ENCODE measurements at places on chromosomes 16 and 17.
A peak's percentile ranks its signal among the peaks of the same experiment; 100 is the strongest.

DNA sequence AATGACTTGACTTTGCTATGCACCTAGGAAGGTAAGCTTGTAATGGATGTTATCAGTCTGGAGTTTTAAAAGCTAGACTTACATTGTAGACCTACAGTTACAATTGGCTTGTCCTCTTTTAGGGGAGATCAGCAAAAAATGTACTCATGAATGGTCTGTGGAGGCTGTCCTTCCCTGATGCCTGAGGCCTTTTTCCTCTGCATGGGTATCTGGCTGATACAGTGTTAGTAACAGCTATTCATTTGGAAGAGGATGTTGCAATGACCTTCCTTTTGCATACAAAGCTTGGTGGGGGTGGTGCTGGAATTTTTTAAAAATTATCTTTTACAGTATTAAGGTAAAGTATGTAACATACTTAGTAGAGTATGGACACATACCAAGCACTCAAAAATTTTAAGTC lies 525.5 kb downstream of the KIF2B start:
- DNase-seq = no peak

GRCh38 chr16:12314653-12315185 lies 338.2 kb downstream of the SNX29 start:
- DNase-seq = no peak

DNA sequence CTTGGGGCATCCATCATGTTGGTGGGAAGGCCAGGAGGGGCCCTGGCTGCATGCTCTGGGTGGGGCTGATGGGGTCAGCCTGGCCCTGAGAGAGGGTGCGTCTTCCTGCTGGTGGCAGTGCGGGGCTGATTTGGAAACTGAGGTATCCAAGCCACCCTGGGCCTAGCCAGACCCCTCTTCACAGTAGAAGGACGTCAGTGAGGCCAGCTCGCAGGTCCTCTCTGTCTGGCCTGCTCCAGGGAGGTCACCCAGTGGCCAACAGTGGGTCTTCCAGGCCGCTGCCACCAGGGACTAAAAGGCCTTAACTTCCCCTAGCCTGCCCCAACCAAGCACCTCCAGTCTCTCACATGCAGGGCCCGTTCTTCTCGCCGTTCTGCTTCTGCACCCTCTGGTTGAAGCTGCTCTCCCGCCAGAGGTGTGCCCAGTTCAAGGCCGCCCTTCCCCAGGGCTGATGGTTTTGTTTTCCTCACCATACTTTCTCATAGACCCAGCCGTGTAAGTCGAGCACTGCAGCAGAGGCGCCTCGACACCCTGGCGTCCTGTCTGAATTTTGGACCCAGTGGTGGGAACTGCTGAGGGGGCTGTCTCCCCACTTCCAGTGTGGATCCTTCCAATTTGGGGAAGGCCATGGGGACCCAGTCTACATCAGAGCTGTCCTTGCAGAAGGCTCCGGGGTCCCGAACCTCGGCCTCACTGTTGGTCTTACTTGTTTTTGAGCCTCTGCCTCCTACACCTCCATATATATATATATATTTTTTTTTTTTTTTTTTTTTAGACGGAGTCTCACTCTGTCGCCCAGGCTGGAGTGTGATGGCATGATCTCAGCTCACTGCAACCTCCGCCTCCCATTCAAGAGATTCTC lies 42.9 kb upstream of the CDC42EP4 start:
- no peak for DNase-seq

DNA sequence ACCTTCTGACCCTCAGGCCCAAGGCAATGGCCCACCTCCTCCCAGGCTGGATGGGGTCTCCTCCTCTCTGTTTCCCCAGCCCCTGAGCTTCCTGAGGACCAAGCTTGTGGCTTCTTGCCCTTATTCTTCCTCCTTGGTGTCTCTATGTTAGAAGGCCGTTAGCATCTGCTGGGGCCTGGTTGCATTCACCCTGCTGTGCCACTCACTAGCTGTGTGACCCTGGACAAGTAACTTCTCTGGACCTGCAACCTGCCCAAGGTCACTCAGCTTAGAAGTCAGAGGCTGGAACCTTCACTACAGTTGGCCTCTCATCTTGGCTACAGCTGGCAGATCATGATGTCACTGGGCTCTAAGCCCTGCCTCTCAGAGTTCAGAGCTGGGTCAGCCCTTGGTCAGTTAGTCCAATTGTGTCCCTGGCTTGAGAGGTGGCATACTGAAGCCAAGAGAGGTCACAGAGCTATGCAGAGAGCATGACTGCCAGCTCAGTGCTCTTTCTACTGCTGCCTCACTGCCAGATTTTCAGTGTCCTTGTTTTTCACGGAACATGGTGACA lies 3.0 kb downstream of the MT2A start:
- no peak for DNase-seq

GRCh38 chr17:29240968-29241963 lies 5.4 kb upstream of the CRYBA1 start:
- DNase-seq = no peak

- DNase-seq = peak; percentile 65
These were observed 2.1 kb downstream of the SCARF1 start for GRCh38 chr17:1643293-1643998.

- DNase-seq = no peak
These were observed 40.5 kb upstream of the GCSH start for GRCh38 chr16:81136390-81137335.

DNA sequence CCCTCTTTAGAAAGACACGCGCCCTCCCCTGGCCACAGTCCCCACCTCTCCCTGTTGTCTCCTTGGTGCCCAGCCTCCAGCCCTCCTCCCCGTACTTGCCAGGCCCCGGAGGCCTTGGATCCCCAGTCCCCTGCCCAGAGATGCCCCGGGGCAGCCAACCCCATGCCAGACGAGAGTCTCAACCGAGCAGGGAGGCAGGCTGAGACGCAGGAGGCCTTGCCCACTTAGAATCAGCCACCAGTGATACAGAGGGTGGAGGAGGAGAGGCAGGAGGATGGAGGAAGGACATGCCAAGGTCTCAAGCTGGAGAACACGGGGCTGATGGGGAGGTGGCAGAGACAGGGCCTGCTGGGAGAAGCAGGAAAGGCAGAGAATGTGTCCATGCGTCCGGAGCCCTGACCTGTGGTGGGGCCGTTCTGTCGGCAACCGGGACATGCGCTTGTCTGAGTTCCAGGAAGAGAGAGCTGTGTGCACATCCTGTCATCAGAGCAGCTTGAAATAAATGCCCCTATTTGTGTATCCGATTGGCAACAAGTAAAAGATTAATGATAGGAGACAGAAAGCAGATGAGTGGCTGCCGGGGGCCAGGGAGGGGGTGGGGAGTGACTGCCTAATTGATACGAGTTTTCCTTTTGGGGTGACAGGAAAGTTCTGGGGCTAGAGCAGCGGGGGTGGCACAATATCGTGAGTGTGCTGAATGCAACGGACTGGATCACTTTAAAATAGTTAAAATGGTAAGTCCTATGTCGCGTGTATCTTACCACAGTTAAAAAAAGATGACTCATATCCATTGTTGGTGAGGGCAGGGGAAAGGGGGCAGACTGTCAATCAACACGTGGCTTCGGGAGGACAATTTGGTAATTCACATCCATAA lies 44.7 kb upstream of the MEAK7 start:
- DNase-seq = no peak

- no peak for DNase-seq
These were observed 6.0 kb downstream of the SOCS3 start for GRCh38 chr17:78353834-78354233.

GRCh38 chr16:4667203-4667963 lies 26.0 kb upstream of the NUDT16L1 start:
- DNase-seq = no peak

GRCh38 chr17:82399041-82399441 lies 19.1 kb upstream of the HEXD start:
- no peak for DNase-seq

DNA sequence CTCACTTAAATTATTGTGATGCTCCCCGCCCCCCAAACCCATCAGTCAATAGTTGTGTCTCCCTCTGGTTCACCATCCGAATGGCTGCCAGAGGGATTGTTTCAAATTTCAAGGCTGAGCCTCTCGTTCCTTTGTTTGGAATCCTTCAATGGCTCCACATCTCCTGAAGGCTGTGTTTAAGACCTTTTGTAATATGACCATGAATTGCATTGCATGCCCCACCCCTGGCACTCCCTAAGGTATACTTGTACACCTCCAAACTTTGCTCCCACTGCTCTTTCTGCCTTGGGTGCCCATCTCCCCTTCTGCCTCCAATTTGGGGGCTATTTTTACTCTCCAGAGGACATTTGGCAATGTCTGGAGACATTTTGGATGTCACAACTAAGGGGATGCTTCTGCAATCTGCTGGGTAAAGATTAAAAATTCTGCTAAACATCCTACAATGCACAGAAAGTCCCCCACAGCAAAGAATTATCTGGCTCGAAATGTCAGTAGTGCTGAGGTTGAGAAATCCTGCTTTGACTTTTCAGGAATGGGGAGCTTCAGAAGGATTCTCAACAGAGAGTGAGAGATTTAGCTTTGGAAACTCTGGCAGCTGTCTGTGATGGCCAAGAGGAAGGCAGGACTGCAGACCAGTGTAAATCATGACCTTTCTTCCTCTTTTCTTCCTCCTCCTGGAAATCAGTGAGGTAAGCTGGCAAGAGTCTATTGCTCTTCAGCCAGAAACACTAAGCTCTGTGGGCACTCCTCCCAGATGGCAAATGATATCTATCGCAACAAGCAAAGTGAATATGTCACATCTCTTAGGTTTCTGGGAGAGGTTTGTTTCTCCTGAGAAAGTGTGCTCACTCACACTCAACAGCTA lies 8.7 kb upstream of the IL4R start:
- no peak for DNase-seq

DNA sequence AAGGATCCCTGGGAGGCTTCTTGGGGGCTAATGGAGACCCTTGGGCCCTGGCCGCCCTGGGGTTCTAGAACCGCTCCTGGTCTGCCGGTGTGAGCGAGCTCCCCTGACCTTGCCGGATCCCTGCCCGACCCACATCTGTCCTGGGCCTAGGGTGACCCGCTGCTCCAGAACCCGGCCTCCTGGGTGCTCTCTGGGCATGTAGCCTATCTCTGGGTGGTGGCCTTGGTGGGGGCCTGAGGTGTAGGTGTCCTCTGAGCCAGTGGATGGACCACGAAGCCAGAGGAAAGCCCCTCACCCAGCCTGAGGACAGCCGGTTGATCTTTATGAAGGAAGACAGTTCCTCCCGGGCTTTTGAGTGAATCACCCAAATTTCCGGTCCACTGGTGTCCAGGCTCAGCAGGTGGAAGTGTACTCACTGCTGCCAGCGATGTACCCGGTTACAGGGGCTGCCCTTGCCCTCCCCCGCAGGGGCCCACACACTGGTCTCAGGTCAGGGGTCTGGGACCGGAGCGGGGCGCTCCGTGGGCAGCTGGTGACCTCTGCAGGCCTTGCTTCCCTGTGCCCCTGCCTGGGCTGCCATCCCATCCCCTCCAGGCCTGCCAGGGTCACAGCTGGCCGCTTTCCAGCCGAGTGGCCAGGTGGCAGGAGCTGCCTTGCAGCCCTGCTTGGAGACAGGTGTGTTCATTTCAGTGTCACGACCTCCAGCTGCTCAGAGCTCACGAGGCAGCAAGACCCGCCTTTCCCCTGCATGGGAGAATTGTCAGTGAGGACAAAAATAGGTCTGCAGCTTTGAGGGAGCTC lies 10.5 kb upstream of the GSE1 start:
- no peak for DNase-seq

DNA sequence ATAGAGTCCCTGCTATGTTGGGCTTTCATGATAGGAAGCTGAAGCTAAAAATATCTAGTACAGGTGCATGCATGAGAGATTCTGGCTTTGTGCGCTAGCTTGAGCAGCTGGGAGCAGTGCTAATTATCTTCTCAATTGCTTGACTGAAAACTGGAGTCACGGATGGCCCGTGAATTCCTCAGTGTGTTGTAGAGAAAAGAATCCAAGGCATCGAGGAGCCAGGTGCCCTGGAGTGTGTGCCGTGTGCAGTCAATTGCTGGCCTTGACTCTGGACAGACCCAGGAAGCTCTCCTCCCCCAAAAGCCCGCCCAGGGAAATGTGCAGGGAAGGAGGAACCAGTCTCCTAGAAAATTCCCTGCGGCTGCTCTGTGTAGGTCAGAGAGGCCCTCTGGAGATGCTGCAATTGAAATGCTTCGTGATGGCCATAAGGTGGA lies 14.2 kb downstream of the LGALS3BP start:
- no peak for DNase-seq

- DNase-seq = no peak
These were observed 19.1 kb downstream of the METRNL start for GRCh38 chr17:83098241-83099085.

DNA sequence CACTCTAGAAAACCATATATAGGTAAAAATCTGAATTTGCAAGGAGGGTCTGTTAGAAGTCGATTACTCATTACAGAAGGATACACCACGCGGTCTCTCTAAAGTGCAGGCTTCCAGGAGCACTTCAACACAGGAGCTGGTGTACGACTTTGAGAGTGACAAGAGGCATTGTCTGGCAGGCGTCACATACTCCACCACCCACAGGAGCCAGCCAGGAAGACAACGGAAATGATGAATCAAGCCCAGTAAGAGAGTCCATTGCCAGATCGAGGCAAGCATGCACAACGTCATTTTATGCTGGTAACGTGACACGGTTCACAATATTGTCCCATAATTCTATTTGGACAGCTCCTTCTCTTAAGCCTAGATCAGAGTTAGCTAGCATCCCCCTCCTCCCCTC lies 15.0 kb upstream of the CACNG4 start:
- no peak for DNase-seq

DNA sequence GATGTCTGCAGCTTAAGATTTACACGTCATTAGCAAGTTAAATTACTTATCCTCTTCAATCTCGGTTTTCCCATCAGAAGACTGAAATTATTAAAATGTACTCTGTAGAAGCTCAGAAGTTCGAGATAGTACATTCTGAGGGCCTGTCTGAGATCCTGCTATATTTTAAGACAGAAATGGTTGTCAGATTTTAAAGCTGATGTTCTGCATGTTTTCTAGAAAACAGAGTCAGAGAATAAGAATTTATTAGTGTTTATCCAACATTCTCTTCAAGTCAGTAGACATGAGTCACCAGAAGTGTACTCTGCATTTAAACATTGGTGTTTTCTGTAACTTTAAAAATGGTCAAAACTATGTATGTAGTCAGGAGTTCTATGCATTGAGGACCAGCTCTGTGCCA lies 155.2 kb upstream of the MYOCD start:
- no peak for DNase-seq

DNA sequence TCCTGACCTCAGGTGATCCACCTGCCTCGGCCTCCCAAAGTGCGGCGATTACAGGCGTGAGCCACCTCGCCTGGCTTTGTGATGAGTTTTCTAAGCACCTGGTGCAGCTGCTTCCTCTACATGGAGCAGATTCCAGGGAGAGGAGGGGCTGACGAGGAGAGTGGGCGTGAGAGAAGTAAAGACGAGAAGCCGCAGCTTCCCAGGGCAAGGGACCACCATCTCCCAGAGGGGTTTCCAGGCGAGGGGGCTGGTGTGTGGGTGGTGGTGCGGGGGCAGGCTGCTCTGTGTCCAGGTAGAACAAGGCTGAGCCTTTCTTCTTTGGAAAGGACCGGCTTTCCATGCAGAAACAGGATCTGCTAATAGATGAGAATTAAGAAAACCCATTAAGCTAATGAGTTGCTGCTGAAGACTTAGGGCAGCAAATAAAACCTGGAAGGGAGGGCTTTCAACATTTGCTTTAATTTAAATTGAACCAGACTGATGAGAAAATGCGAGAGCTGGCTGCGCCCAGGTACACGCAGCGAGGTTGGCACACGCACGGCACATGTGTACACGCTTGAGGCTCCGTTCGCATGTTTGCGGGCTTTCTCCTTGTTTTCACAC lies 236.7 kb downstream of the RBFOX3 start:
- DNase-seq = no peak
